ENCODE measurements at places on chromosomes 12 and 14. TPM values are rescaled to one million over a fixed set of nuclear protein-coding genes. Genes with fewer than 3 reads are reported as not detected.

The KRT74 gene
- total RNA-seq, result 0.38 TPM

The ZC2HC1C gene
- not detected for total RNA-seq

The NUMB gene
- total RNA-seq, result 56.3 TPM

The TMEM30B gene
- total RNA-seq, result 1.0 TPM

The HOXC9 gene
- not detected for total RNA-seq

The GPR84 gene
- total RNA-seq, result 4.9 TPM

The KITLG gene
- total RNA-seq, result not detected

The FBXW8 gene
- total RNA-seq, result 16.0 TPM

The CLEC4A gene
- total RNA-seq, result 1.6 TPM

The SERPINA5 gene
- not detected for total RNA-seq

The KLRB1 gene
- total RNA-seq, result 216 TPM

The KCNK13 gene
- total RNA-seq, result not detected

The CFAP54 gene
- total RNA-seq, result 1.5 TPM

The CRIP1 gene
- total RNA-seq, result 276 TPM

The CLEC7A gene
- 7.7 TPM for total RNA-seq

The OR6C76 gene
- total RNA-seq, result not detected

The COX8C gene
- not detected for total RNA-seq

The ADAM20 gene
- total RNA-seq, result 0.80 TPM

The RPS6KA5 gene
- 28.5 TPM for total RNA-seq

The PLXNC1 gene
- 22.0 TPM for total RNA-seq

The NRIP2 gene
- total RNA-seq, result not detected

The DHRS2 gene
- total RNA-seq, result not detected

The CISTR gene
- total RNA-seq, result not detected

The FBRSL1 gene
- 67.5 TPM for total RNA-seq

The PMCH gene
- total RNA-seq, result not detected

The LALBA gene
- not detected for total RNA-seq

The VRTN gene
- total RNA-seq, result not detected

The KCNK10 gene
- total RNA-seq, result not detected

The KRT75 gene
- not detected for total RNA-seq

The MMP17 gene
- total RNA-seq, result 1.6 TPM

The HOXC5 gene
- not detected for total RNA-seq

The KRT79 gene
- total RNA-seq, result 0.18 TPM

The TEX22 gene
- 0.23 TPM for total RNA-seq

The LRFN5 gene
- not detected for total RNA-seq

The NEUROD4 gene
- not detected for total RNA-seq

The UNC79 gene
- total RNA-seq, result 0.05 TPM

The MYF5 gene
- not detected for total RNA-seq

The HPD gene
- total RNA-seq, result not detected

The PLEKHD1 gene
- 1.0 TPM for total RNA-seq

The KRT73 gene
- 12.4 TPM for total RNA-seq

The TCL1A gene
- total RNA-seq, result 1.6 TPM

The PTGDR gene
- total RNA-seq, result 140 TPM

The TRIAP1 gene
- 24.2 TPM for total RNA-seq

The CLEC2D gene
- 140 TPM for total RNA-seq

The CMA1 gene
- total RNA-seq, result not detected

The KLRK1 gene
- 398 TPM for total RNA-seq

The ART4 gene
- total RNA-seq, result not detected

The CHPT1 gene
- 23.6 TPM for total RNA-seq

The TRPV4 gene
- total RNA-seq, result not detected

The ALKBH2 gene
- total RNA-seq, result 10.9 TPM

The MANSC4 gene
- total RNA-seq, result not detected

The DDN gene
- 1.4 TPM for total RNA-seq

The KRT82 gene
- total RNA-seq, result not detected

The TMPRSS12 gene
- not detected for total RNA-seq

The CLEC4D gene
- total RNA-seq, result 1.7 TPM

The RDH16 gene
- total RNA-seq, result 2.3 TPM

The SERPINA3 gene
- not detected for total RNA-seq

The C3AR1 gene
- 13.0 TPM for total RNA-seq

The FAM181A gene
- total RNA-seq, result not detected

The RNASE7 gene
- total RNA-seq, result not detected
